CD8-positive, alpha-beta T cell (primary cell): ENCODE measurements at places on chromosomes 5 and 9.

DNA sequence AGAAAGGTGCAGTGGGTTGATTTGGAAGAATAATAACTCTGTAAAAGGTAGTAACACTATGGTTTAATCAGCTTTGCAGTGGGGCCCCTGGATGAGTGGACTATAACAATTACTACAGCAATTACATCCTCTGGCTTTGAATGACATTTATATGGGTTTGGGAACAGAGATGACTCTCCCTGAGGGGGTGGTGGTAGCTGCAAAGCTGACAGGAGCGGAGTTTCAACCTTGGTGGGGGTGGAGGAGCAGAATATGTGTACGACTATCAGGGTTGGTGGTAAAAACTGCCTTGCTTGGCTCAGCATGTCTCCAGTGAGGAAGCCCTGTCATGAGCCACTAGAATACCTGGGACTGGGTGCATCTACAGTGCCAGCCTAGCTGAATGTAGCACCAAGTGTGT is 28.3 kb upstream of the NR3C1 start:
- DNase-seq = no peak

DNA sequence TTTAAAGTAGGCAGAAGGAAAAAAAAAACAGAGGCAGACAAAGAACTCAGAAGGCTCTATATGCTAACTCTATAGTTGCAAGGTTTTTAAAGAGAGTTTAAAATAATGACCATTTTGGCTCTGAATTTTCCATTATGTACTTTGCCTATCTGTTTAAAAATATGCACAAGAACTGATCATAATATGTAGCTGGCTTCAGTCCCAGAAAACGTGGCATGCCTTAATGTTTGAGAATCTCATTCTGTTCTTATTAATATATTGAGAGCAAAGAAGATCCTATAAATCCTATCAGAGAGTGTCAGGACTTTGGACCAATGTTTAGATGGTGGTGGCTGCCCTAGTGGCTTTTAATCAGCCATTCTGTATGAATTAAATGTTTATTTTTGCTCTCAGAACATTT is 121.5 kb downstream of the JMY start:
- DNase-seq = no peak

DNA sequence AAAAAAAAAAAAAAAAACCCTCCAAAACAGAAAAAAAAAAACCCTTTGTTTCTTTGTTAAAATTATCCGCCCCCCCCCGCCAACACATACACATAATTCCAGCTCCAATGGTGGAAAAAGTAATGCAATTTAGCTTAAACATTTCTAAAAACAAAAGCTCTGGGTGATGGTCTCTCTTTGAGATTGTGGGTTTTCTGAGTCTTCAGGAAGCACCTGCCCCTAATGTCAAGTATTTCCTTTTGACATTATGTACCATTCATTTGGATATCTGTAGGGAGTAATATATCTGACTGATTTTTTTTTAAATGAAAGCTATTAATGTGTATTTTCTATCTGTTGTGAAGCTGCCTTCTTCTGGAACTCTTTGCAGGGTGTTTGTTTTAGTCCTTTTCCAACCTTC is 389.7 kb downstream of the TAF11L14 start:
- no peak for DNase-seq

- DNase-seq = no peak
These were observed 3.6 kb downstream of the CACFD1 start for GRCh38 chr9:133463234-133463863.

DNA sequence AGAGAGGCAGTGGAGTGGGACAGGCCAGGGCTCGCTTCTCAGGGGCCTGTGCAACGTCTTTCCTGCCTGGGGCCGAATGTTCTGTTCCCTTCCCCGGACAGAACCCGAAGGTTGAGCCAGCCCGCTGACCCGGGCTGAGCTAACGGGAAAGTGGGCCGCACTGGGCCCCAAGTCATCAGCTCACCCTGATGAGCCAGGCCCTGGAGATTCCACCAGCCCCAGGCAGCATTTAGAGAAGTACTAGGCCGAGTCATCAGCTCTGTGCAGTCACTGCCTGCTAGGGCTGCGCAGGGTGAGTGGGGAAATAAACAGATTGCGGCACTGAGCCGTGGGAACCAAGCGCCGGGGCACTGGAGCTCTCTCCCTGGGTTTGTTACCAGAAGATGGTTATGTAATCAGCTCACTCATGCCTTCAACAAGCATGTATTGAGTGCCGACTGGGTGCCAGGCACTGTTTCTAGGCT is 29.1 kb upstream of the DUSP1 start:
- no peak for DNase-seq

DNA sequence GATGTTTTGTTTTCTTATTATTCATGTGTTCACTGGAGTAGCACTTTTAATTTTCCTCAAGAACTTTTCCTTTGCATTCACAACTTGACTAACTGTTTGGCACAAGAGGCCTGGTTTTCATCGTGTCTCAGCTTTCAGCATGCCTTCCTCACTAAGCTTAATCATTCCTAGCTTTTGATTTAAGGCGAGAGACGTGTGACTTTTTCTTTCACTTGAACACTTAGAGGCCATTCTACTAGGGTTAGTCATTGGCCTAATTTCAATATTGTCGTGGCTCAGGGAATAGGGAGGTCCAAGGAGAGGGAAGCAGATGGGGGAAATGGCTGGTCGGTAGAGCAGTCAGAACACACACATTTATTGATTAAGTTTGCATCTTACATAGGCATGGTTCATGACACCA is 94.0 kb downstream of the ZNF462 start:
- no peak for DNase-seq

- no peak for DNase-seq
These were observed 44.9 kb upstream of the STXBP1 start for GRCh38 chr9:127567035-127567729.
